ENCODE measurements at places on chromosomes 6 and 20.

DNA sequence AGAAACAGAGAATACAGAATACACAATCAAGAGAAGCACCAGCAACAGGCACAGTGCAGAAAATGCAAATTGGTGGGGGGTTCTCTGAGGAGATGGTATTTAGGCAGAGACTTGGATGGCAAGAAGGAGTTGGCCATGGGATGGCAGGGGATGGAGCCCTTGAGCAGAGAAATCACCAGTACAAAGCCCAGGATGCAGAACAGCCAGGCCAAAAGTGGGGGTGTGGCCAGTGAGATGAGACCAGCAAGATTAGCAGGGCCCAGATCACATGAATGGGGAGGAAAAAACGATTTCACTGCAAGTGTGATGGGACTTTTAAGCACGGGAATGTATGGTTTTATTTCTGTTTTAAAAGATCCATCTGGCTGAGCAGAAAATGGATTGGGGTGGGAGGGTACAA is 63.4 kb downstream of the TRAM2 start:
- no peak for DNase-seq

DNA sequence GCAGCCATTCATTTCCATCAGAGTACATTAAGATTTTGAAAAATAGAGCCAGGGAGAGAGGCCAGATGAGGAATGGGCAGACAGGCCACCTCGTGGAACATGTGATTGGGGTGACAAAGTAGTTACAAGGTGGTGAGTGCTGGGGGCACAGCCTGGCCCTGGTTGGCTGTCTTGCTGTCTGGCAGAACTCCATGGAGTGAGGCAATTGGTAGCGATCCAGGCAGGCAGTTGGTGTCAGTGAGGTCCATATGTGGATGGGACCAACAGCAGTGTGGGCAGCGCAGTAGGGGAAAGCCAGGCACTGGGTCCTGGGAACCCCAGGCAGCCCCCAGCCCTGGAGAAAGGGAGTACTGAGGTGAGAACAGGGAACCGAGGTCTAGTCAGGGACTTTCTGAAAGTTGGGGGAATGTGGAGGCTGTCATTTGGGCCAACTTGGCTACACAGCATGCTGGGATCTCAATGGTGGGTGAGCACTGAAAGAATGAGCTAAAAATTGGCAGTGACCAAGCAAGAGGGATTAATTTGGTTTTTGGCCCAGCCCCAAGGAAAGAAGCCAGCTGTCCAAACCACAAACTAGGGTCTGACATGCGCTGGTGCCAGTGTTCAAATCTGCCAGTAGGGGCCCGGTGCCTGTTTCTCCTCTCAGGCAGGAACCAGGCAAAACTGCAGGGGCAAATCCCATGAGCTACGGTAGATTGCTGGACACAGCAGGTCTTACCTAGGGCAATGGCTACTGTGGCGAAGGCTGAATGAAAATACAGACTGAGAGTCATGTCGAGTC is 61.4 kb upstream of the E2F3 start:
- no peak for DNase-seq

DNA sequence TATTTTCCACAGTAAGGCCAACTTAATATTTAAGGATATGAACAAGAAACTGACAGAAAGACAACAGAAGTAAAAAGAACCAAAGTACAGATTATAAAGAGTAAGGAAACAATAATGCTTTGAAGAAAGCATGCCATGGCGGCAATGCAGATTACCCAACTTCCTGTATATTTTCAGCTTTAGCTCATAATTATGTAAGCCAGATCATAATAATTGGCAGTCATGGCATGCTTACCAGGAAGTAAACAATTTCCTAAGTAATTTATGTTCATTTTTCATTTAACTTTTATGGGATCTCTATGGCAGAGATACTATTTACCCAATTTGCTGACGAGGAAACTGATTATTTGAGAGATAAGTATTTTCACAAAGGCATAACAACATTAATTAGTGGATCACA is 988.7 kb downstream of the HACE1 start:
- DNase-seq = no peak

DNA sequence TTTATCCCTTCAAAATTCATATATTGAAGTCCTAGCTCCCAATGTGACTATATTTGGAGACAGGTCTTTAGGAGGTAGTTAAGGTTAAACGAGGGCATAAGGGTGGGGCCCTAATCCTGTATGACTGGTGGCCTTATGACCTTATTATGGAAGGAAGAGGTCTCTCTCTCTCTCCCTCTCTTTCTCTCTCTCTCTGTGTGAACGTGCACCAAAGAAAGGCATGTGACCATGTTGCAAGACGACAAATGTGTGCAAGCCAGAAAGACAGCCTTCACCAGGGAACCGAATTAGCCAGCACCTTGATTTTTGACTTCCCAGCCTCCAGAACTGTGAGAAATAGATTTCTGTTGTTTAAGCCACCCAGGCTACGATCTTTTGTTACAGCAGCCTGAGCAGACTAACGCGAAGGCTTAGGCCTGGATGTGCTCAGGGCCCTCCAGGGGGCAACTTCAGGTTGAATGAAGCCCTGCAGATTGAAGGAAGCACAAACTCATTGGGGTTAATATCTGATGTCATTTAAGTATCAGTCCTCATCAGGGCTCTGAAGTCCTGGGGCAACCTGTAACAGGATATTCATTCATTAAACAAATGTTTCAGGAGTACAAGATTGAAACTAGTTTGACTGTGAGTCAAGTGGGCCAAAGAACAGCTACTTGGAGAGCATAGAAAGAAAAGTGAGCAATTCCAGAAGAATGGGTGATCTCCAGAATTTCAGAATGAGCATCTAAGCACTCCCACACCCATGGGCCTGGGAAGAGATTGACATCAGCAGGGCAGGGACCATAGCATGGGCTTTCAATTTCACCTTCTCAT is 157.4 kb upstream of the TNFAIP3 start:
- DNase-seq = no peak

DNA sequence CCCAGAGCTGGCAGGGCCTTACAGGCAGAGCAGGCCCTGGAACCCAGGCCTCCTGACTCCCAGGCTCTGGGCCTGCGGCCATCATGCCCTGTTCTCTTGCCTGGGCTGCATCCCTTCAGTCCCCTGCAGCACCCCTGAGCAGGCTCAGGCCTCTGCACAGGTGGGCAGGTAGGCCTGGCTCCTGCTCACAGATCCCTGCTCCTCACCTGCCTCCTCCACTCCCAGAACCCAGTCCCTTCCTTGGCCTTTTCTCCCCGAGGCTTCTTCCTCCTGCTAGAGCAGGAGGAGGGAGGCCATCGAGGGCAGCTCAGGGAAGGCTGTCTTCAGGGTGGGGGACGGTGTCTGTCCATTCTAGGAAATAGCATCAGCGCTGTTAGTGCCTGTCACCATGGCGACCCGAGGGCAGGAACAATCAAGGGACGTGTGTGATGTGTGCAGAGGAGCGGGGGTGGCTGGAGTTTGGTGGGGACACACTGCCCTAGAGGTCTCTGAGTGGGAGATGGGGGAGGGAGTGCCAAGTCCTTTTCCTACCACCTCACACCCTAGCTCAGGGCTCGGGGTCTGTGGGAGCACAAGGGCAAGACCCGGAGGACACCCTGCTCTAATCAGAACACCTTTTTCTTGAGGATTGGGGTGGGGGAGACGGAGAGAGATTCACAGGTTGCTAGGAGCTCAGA is 26.6 kb downstream of the GLP1R start:
- no peak for DNase-seq

DNA sequence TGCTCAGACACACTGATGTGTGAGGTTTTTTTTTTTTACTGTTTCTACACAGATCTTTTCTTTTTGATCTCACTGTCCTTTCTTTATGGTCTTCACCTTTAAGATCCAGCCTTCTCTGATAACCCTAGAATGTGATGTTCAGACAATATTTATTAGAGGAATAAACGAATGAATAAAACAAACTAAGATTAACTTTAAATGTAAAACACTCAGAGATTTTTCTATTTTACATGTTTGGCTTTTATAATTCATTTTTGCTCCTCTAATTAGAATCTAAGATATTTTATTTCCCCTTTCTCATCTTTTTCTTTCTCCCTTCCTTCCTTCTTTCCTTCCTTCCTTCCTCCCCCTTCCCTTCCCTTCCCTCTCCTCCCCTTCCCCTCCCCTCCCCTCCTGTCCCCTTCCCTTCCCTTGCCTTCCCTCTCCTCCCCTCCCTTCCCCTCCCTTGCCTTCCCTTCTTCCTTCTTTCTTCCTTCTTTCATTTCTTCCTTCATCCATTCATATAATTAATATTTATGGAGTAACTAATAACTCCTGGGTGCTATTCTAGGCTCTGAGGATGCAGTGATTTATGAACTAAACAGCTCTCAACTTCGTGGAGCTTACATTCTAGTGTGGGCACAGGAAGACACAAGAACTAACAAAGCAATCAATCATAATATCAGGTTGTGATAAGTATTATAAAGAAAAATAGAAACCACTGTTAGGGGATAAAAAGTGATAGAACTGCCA is 133.5 kb upstream of the TSHZ2 start:
- no peak for DNase-seq

DNA sequence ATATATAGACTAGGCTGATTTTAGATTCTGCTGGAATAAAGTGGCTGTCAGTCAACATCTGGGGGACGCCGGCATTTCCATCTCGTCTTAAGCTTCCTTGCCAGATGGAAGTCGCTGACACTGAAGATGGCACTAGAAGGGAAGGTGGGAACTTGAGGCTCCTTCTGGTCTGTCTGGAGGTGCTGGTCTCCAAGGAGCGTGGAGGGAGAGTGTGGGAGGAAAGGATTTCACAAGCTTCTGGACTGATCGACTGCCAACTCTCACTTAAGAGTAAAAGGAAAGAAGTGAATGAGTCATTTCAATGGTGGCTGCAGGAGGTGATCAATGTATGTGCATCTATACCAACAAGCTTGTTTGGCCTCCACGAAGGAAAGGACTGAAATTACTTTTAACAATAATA is 40.4 kb downstream of the DUSP22 start:
- no peak for DNase-seq

DNA sequence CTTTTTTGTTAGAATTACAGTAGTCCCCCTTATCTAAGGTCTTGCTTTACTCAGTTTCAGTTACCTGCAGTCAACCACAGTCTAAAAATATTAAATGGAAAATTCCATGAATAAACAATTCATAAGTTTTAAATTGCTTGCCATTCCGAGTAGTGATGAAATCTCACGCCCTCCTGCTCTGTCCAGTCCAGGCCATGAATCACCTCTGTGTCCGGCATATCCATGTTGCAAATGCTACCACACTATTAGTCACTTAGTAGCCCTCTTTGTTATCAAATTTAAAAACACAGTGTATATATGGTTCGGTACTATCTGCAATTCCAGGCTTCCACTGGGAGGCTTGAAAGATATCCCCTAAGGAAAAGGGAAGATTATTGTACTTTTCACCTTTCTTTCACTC is 164.6 kb upstream of the FAM83B start:
- DNase-seq = no peak

Measured in NT2/D1 (cell line).